ENCODE measurements at places on chromosomes 5 and 9.
A peak's percentile ranks its signal among the peaks of the same experiment; 100 is the strongest.

GRCh38 chr9:121684381-121685145 lies 33.1 kb downstream of the DAB2IP start:
- DNase-seq = no peak

DNA sequence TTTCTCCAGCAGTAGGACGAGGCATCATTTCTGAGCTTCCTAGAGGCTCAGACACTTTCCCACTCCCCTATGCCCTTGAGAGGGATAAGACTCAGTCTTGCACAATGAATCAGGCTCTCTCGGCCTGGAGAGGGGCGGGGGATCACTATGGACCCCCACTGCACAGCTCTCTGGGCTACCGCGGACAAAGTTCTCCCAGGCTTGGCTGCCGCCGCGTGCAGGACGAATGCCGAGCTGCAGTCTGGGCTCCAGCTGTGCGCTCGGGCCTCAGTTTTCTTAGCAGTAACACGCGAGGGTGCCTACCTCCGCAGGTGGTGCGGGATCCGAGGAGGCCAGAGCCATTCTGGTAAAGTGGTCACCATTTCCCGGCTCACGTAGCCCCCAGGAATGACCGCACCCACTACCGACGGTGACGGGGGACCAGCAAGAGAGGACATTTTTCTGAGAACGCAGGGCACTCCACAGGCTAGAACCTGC lies 3.4 kb upstream of the MYORG start:
- DNase-seq = no peak

GRCh38 chr5:79932510-79933504 lies 58.3 kb downstream of the MTX3 start:
- no peak for DNase-seq

DNA sequence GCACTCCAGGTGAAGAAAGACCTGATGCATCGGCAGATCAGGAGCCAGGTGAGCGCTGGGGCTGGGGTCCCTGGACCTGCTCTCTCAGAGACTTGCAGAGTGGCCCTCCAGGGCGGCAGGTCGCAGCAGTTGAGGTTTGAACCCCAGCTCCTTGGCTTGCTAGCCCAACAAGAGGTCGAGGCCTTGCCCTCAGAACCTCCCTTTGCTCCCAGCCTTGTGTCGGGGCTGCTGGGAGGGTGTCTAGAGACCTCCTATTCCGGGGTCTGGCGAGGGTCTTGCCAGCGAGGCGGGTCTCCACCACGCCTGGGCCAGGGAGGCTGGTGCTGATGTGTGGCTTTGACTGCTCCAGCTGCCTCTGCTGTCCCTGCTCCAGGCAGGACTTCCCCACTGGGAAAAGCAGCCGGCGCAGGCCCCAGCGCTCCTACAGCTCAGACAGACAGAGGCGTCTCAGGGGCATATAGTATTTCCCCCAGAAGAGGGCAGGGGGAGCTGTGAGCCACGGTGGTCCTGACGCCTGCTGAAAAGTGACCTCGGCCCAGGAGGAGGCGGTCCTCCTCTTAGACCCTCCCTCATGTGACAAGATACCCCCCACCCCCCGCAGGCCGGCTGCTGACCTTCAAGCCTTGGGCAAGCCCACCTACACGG lies 38.3 kb downstream of the LRSAM1 start:
- peak; percentile 10 for DNase-seq

DNA sequence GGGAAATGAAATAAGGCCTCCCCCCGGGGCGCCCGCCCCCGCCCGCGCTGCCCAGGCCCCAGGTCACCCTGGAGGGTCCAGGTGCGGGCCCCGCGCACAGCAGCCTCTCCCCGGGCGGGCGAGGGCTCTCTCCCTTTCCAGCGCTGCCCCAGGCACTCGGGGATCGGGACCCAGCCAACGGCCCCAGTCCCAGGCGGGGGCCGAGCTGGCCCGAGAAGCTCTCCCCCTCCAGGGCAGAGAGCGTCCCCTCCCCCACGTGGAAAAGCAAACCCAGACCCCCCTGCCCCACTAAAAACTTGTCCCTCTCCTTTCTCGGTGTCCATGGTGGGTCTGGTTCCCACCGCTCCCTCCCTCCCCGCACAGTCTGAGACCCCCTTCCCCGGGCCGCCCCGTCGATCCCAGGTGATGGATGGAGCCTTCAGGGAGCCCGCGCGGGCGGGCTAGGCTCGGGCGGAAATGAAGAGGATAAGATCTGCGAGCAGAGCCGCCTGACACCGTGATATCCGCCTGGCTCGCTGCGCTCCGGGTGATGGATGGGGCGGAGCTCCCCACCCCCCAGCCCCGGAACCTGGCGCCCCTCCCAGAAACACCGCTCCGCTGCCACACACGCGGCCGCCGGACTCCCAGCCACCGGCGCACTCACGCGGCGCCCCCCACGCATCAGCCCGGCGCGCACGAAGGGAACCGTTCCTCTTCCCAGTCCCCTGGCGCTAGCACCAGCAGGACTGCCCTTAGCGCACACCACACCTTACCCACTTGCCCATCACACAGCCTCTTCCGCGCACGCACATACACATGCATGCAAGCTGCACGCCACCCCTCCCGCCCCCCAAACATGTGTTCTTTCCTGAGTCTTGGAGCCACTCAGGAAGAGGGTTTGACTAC lies 81.7 kb upstream of the ZBTB43 start:
- no peak for DNase-seq

DNA sequence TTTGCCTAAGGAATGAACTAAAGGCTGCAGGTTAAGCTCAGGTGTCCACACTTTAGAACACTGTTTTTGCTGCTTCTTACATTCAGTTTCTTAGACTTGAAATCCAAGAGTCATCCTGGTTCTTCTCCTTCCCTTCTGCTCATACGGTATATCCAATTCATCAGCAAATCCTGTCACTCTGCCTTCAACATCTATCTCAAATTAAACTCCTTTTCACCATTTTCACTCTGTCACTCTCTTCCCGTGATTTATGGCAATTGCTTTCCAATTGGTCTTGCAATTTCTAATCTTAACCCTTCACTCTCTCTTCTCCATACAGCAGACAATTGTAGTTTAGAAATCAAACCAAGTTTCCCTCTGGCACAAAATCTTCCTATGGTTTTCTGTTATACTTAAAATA lies 182.9 kb downstream of the MRPS30 start:
- DNase-seq = no peak

DNA sequence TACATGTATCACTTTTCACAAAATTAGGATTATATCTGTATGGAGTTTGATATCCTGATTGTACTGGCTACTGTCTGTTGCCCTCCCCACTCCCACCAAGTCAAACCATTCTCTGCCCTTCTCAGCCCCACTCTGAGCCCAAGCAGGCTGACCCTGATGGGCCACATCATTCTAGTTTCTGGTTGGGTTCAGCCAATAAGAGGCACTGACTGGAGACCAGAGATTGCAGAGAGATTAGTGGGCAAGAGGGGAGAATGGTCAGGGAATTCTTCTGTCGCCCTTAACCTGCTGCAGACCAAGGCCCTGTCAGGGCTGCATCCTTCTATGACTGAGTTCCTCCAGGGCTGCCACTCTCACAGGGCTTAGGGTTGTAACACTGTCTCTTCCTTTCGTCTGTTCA lies 2.7 kb downstream of the HSPB3 start:
- no peak for DNase-seq

DNA sequence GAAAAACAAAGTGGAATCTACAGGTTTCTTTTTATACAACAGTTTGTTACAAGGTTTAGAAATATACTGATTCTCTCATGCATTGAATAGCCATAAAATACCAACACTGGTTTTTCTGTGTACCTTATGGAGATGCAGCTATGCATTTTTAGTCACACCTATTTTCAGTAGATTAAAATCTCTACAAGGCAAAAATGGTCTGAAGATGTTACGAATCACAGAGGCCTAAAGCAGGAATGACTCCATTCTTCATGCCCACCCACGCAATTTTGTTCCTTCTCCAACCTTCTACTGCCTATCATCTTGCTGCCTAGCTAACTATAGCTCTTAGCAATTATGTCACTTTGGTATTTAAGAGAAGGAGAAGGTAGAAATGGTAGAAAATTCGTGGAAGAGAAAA lies 9.9 kb downstream of the PLK2 start:
- no peak for DNase-seq

DNA sequence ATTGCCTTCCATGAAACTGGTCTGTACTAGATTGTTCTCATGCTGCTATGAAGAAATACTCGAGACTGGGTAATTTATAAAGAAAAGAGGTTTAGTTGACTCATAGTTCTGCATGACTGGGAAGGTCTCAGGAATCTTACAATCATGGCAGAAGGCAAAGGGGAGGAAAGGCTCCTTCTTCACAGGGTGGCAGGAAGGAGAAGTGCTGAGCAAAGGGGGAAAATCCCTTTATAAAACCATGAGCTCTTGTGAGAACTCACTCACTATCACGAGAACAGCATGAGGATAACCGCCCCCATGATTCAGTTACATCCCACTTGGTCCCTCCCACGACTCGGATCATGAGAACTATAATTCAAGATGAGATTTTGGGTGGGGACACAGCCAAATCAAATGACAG lies 163.2 kb downstream of the RFK start:
- no peak for DNase-seq

DNA sequence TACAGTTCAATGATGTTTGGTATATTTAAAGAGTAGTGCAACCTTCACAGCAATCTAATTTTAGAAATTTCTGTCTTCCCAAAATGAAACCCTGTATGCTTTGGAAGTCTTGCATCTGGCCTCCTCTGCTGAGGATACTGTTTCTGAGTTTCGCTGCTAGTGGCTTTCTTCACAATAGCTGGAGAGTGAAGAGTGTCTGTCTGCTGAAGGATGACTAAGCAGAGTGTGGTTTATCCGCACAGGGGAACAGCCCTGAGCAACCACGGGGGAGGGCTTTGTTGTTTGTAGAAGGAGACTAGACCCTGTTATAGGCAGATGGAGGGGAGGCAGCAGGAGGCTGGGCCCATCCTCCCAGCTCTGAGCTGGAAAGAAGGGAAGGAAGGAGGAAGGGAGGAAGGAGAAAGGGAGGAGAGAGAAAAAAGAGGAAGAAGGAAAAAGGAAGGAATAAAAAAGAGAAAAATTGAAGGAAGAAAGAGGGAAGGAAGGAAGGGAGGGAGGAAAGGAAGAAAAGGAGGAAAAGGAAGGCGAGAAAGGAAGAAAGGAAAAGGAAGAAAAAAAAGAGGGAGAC lies 10.5 kb upstream of the IRX2 start:
- no peak for DNase-seq

- DNase-seq = no peak
Measured at GRCh38 chr9:83401328-83401900, 136.8 kb downstream of the FRMD3 start.

GRCh38 chr9:14935106-14935751 lies 25.0 kb upstream of the FREM1 start:
- no peak for DNase-seq

DNA sequence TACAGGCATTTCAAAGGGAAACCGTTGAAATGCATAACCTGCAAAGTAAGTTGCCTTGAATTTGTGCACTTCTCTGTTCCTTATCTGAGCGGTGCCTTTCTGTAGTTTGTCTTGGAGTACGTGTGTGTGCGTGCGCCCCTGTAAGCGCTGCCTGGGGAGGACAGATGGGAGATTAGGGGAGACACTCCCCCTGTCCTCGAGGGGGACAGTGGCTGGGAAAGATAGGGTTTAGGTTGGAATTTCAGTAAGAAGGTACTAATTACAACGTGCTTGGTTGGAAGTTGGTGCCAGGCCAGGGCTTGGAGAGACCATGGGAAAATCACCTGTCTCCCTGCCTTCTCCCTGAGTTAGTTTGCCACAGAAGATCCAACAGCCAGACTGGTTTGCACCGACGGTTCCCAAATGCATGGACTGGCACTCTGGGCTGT lies 73.2 kb downstream of the PIK3R1 start:
- no peak for DNase-seq

- DNase-seq = no peak
Measured at GRCh38 chr9:121718084-121718483, 66.7 kb downstream of the DAB2IP start.

GRCh38 chr5:16612007-16612406 lies 4.8 kb downstream of the RETREG1 start:
- DNase-seq = no peak

- DNase-seq = no peak
Measured at GRCh38 chr5:121021681-121022080, 557.6 kb downstream of the PRR16 start.

DNA sequence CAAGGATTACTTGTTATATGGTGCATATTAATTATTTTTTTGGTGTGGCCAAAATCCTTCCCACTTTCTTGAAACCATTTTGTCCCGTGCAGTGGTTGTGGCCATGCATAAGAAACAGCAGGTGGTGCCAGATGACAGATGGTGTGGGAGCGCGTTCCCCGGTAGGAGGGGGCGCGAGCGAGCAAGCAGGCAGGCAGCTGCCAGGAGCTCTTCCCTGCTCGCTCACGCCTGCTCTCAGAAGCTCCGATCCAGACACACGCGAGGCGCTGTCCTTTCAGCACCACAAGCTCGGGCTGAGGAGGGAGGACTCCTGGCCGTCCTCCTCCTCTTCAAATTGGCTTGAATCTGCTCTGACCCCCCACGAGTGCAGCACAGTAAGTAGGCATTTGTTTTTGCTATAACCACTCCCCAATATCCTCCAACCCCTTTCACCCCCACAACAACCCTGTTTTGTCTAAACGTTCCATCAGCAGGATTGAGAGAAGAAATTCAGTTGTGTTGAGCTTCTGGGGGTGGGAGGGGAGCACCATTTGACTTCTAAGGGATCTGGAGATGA lies at the start of gene NSG2:
NSG2 (plus strand) TSS at position 237 of the 556 bp plus-strand sequence. CDS start 1,050 bp downstream, outside the sequence.
- peak; percentile 75 for DNase-seq

- no peak for DNase-seq
Measured at GRCh38 chr9:88007291-88007650, 32.9 kb upstream of the CDK20 start.

Data from left renal pelvis (tissue), 4 donors.